NCI-H2171 (cell line): ENCODE measurements at places on chromosomes 2 and 18.
A peak's percentile ranks its signal among the peaks of the same experiment; 100 is the strongest.

GRCh38 chr2:70140791-70141211 is 50.0 kb downstream of the C2orf42 start:
- peak; percentile 36 for DNase-seq

- DNase-seq, result no peak
These were observed 4.6 kb upstream of the PDK1 start for GRCh38 chr2:172551271-172551670.

DNA sequence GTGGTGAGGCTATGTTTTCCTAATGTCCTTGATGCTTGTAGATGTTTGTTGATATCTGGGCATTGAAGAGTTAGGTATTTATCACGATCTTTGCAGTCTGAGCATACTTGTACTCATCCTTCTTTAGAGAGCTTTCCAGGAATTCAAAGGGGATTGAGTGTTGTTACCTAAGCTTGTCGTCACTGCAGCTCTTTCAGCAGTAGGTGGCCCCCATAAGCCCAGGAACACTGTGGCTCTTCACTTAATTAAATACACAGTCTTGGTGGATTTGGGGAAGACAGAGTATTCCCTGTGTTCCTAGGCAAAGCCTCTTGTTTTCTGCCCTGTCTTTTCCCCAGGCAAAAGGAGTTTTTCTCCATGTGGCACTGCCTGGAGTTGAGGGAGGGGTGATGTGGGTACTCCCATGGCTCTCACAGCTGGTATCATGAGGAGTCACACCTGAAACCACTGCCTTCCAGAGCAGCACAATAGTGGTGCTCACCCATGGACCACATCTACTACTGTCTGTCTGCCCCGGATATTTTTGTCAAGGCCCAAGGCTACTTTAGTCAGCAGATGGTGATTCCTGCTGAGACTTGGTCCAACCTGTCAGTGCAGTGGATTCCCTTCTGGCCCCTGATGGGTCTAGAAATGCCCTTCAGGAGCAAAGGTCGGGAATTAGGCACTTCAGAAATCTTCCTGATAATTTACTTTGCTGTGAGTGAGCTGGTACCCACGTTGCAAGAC is 95.7 kb downstream of the GALNT13 start:
- no peak for DNase-seq

DNA sequence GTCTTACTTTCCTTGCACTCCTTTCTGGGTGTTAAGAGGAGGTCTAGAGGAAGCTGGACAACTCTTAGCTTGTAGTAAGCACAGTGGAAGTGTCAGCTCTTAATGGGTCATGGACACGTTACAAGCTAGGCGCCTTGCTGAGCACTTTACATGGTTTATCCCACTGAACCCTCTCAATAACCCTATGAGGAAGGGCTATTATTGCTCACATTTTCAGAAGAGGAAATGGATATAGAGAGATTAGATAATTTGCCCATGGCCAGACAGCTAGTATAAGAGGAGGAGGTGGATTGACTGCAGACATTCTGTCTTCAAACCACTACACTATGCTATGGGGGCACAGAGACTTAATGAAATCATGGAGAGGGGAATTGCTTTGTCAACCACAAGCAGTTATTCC is 8.3 kb upstream of the IL1RN start:
- no peak for DNase-seq

- DNase-seq, result no peak
These were observed 1.5 kb upstream of the BCL2L11 start for GRCh38 chr2:111118981-111119821.

- peak; percentile 99 for DNase-seq
These were observed at the start of gene SLC66A3 for GRCh38 chr2:11155381-11156035. Gene SLC66A3, plus strand, starts transcription at chr2:11155467. Its CDS starts 80 bp downstream, at chr2:11155547.

- no peak for DNase-seq
These were observed 72.2 kb upstream of the MAP2 start for GRCh38 chr2:209351636-209352035.

DNA sequence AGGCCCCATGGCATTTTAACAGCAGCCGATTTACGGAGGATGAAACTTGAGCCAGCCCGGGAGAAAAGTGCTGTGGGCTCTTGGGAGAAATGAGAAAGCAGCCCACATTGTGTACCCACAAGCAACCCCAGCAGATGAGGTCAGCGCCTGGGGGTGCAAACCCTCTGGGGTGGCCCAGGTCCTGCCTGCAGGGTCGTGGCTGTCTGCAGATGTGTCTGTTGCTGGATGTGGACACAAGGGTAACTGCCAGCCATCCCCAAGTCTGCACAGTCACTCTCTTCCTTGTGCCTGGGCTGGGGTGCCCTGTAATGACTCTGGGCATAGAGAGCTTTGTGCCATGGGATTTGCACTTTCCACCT is 170.8 kb downstream of the PRKCE start:
- DNase-seq, result no peak

DNA sequence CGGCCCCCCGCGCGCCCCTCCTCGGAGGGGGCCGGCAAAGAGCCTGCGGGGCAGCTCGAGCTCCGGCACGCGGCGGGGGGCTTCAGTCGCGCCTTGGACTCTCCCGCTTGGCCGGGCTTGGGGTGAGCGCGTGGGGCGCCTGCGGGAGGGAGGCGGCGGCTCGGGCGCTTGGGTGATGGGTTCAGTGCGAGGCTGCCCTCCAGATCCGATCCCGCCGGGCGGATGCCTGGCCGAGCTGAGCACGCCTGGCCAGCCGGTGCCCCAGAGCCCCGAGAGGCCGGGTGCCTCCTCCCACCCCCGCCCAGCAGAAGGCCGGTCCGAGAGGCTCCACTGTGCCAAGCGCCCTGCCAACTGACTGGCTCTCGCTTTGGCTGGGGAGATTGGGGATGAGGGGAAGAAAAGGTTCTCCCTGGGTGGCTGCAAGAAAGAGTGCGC is 273 bp upstream of the NXPH2 start:
- DNase-seq, result no peak

- DNase-seq, result no peak
These were observed 177.8 kb downstream of the GBX2 start for GRCh38 chr2:235990344-235990743.
